ACHN (cell line): ENCODE measurements at places on chromosomes 5 and 9.
A peak's percentile ranks its signal among the peaks of the same experiment; 100 is the strongest.

DNA sequence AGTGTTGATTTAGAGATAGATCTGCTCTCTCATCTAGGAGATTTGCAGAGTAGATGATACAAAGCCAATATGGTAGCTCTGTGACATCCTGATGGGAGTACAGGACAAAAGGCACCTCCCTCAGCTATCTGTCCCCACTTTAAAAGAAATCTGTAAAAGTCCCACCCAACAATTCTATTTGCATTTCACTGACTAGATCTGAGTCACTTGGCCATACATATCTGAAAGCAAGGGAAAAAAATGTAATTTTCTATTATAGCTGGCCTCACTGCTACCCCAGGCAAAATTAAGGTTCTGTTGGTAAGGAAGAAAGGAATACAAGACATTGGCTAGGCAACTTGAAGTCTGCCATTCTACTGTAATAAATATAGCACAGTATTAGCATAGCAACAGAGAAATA, 96.2 kb upstream of the RNF180 start:
- DNase-seq: no peak

GRCh38 chr9:107684224-107684623, 194.7 kb upstream of the KLF4 start:
- no peak for DNase-seq

GRCh38 chr5:10469253-10470050, 27.8 kb downstream of the ROPN1L start:
- no peak for DNase-seq

DNA sequence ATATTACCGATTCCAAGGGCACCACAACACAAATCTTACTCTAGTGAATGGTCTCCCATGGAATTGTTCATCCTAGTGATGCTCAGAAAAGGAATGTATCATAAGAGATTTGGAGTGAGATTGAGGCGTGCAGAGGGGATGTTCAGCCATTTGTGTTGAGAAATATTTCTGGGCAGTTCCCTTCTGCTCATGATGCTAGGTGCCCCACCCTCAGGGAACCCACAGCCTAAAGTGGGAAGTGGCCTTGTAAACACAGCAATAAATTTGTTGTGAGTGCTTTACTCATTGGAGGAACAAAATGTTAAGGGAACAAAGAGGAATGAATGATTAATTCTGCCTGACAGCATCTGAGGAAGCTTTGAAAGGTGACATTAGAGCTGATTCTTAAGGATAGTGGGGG, 129.9 kb downstream of the TLE4 start:
- no peak for DNase-seq

DNA sequence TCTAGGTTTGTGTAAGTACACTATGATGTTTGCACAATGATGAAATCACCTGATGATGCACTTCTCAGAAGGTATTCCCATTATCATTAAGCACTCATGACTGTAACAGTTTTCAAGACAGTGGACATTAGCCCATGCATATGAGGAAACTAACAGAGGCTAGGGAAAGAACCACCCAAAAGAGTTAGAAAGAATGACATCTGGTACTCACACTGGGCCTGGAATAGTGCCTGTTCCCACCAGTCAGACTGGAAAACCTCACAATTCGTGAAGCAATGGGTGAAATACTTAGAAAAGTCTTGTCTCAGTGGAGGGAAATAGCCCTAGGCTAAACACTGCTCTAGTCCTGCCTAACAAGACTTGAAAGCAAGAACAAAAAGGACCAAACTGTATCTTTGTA, 117.4 kb upstream of the GDNF start:
- DNase-seq: no peak

GRCh38 chr5:4855036-4855435, 285.1 kb upstream of the ADAMTS16 start:
- no peak for DNase-seq

- no peak for DNase-seq
Observed at GRCh38 chr9:134972140-134972539, 54.4 kb upstream of the FCN1 start.

GRCh38 chr5:143397302-143398052, 6.0 kb downstream of the NR3C1 start:
- no peak for DNase-seq

DNA sequence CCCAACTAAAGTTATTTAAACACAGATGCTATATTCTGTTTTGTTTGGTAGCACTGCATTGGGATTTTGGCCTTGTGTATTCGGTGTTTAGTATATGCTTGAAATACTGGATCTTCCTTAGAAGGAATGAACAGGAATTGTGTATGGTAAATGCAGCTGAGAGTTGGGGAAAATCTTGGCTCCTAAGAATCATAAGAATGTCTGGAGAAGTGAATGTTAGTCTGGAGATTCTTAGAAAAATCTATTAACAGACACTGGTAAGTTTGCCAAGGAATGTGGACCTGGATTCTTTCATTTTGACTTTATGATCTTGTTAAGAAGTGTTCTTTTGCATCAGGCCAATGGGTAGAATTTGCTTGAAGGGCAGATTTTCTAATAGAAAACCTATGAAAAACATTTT, 38.9 kb downstream of the SNX30 start:
- peak; percentile 40 for DNase-seq

GRCh38 chr9:87644659-87645058, 81.3 kb upstream of the CTSL start:
- DNase-seq: no peak

GRCh38 chr5:2921176-2921575, 169.7 kb upstream of the IRX2 start:
- DNase-seq: no peak

DNA sequence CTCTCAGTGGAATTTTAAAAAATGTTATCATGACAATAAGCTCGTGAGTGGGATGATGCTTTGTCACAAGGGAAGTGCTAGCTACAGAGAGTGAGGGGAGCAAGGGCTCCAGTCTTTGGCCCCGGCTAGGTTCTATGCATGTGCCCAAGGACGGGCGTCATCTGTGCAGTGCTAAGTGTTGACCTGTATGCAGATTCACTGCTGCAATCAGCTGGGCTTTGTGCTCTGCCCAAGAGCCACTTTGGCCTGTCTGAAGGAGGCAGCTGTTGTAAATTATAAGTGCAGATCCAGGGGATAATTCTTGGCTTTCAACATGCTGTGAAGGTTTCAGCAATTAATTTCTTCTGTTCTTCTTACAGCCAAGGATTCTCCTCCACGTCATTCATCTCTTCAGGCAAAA, 268.6 kb downstream of the PSAT1 start:
- DNase-seq: no peak

DNA sequence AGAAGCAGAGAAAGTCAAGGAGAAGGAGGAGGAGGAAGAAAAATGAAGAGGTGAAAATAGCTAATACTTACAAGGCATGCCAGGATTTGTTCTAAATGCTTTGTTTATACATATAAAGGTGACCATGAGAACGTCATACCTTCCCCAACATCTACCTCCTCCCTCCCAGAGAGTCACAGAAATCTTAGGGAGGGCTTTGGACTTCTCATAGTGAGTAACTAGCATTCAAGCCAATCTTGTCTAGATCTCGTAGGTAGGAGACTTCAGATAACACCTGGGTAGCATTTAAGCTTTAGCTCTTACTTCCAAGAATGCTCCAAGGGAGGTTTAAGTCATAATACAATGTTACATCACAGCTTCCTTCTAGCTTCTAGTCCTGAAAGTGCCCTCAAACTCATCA, 36.5 kb upstream of the GPBP1 start:
- no peak for DNase-seq

DNA sequence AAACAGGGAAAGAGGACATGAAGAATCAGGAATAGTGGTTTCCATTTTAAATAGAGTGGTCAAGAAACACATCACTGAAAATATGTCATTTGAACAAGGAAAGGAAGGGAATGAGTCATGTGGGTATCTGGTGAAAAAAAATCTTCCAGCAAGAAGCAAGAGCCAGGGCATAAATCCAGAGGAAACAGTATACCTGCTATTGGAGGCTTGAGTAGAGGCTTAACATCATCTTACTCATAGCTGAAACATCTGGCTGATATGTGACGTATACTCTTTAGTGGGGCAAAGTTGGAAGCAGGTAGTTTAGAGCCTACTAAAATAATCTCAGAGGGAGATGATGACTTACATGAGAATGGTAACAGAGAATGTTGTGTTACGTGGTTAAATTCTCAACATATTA, 517.2 kb downstream of the CAAP1 start:
- DNase-seq: no peak

GRCh38 chr5:133470841-133471240, 141.5 kb downstream of the FSTL4 start:
- DNase-seq: no peak

DNA sequence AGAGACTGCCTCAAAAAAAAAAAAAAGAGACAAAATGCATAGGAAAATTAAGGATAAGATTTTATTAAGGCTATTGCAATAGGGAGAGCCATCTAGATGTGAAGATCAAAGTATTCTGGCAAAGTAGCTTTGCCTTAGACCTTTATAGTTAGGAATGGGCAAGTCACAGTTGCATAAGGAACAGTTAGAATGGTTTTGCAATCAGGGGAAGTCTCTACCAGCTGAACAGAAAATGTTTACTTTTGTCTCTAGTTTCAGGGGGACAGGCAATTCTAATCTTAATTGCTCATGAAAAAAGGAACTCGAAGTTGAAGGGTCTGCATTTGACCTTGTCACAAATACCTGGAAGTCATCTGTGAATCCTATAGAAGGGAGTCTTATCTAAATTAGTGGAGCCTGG, 13.1 kb upstream of the ATP6V1G1 start:
- DNase-seq: no peak

- DNase-seq: peak; percentile 4
Observed at GRCh38 chr5:170896779-170897178, 35.0 kb downstream of the RANBP17 start.

GRCh38 chr9:27749838-27750237, 176.6 kb upstream of the C9orf72 start:
- no peak for DNase-seq
